ENCODE measurements at places on chromosomes 3 and 15.

DNA sequence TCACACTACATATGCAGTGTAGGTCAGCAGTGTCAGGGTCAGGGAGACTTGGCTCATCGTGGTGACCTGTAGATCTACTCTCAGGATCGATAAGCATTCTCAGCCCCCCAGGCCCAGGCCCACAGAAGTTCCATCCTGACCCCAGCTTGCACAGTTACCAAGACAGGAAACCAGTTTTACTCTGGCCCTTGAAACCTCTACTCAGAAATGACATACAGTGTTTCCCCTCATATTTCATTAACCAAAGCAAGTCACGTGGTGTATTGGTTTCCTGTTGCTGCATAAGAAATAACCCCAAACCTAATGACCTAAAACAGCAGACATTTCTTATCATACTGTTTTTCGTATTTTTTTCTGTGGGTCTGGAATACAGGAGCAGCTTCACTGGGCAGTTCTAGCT lies 242.2 kb downstream of the SLCO3A1 start:
- no peak for DNase-seq

DNA sequence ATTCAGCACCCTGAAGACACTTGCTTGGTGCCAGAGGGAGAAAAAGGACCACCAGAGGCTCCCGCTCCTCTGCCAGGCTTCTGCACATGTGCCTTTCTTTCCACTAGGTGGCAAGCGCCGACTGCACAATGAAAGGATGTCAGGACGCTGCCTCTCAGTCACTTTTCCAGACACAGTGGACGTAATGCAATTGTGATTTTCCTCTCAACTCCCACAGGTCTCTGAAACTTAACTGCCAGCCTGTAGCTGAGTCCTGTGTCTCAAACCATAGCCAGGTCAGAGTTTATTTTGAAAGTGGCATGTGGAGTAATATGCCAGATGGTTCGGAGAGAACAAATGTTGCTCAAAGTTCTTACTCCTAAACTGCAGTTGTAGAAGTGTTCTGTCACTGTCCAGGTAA lies 162.9 kb downstream of the ITPR1 start:
- DNase-seq = no peak

GRCh38 chr3:15453991-15454625 lies 26.7 kb downstream of the EAF1 start:
- no peak for DNase-seq

GRCh38 chr3:15316998-15317435 lies 15.4 kb downstream of the SH3BP5 start:
- DNase-seq = no peak

DNA sequence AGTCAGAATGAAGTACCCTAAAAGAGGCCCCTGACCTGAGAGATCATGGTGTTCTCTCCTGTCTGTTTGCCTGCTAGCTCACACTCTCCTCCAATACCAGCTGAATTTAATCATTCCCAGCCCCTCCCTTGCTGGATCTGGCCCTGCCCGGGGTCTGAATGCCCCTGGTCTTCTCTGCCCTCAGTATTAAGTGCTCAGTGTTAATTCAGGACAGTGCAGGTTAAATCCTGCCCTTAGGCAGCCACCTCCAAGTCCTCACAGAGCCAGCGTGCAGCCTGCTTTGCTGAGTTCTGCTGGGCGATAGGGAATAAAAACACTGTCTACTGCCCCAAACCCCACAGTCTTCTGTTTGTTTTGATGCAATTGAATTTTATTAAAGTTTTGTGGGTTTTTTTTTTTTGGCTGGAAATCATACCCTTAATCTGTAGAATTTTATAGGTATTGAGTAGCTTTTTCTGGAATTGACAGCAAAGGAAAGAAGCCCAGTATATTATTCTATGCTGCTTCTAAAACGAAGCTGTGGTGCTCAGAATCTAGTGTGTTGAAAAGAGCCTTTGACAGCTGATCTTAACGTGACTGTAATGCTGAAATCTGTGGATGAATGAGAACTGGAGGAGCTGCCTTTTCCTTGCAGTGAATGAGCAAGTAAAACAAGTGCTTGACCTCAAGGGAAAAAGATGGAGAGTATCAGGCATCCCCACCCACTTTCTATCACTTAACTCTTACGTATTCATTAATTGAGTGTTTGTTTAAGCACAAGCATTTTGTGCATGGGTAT lies 12.3 kb upstream of the BDH1 start:
- no peak for DNase-seq

GRCh38 chr15:82851981-82852511 lies 42.6 kb downstream of the WHAMM start:
- DNase-seq = no peak

GRCh38 chr3:18716101-18716500 lies 291.0 kb upstream of the SATB1 start:
- no peak for DNase-seq

GRCh38 chr15:73283366-73283962 lies 85.3 kb downstream of the HCN4 start:
- no peak for DNase-seq

DNA sequence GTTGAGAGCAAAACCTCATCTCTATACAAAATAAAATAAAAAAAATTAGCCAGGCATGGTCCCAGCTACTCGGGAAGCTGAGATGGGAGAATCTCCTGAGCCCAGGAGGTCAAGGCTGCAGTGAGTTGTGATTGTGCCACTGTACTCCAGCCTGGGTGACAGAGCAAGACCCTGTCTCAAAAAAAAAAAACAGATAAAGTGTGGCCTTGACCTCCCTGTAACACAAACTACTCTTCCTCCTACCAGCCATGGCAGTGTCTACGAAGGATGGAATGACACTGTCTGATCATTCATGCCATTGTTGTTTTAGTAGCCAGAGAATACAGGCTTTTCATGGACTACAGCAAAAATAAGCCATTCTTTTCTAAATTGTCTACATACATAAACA lies 117.1 kb upstream of the IQSEC1 start:
- no peak for DNase-seq

- no peak for DNase-seq
Measured at GRCh38 chr3:30583973-30584372, 22.4 kb upstream of the TGFBR2 start.

DNA sequence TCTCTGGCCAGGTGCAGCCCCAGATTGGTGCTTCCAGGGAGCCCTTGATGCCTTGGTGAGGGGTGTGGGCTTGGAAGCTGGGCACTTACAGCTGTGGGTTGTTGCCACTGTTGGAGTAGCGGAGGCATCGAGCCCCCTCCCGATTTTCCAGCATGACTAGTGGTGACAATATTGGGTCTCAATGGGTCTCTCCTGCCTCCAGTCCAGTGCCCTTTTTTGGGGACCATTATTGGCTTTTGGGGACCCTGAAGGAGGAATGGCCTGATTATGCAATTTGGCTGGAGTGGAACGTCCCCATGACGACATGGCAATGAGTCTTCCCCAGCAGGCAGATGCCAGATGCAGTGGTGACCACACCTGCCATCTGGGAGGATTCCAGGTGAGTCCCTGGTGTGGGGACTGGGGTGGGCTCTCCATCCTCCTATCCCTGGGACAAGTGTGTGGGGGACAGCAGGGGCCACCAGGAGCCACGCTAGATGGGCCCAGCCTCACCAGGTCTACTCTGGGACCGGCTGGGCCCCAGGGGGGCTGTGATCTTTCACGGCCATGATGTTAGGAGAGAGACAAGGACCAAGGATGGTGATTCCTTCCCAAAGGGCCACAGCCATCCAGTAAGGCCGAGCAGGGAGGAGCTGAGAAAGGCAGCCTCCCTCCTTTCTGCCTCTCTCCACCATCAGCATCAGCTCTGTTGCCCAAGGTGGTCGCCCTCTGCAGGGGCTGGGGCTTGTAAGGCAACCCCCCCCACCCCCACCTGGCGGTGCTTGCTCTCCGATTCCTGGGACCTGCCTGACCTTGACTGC lies 196.8 kb downstream of the GOLGA6L6 start:
- no peak for DNase-seq

DNA sequence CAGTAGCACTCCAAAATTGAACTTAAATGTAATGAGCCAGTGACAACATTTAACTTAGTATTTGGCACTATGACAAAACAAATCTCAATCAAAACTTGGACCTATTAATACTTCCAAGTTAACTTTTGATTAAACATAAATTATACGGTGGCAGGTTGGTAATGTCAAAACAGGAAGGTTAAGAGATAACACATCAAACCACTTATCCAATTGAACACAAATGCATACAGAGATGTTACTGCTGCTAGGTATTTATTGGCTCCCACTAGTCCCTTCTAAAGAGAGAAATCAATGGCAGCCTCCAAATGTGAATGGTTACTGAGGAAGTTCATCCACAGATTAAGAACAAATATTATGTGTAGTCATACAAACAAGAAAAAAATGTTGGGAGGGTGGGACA lies 1.8 kb downstream of the GSK3B start:
- DNase-seq = no peak

DNA sequence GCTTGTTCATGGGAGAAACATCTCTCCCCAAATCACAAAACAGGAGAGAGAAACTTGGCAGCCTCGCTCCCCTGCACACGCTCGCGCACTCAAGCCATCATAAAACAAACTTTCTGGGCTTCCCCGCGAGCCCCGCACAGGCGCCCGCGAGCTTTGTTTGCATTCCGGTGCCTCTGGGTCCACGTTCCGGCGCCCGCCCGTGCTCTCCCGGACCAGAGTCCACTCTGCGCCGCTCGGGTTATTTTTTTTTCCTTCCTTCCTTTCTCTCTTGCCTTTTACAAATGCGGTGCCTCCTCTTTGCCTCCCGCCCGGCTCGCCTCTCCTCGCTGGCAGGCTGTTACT lies 363 bp downstream of the MAGI1 start:
- DNase-seq = no peak

- DNase-seq = no peak
Measured at GRCh38 chr3:11651477-11651876, 7.8 kb upstream of the VGLL4 start.

DNA sequence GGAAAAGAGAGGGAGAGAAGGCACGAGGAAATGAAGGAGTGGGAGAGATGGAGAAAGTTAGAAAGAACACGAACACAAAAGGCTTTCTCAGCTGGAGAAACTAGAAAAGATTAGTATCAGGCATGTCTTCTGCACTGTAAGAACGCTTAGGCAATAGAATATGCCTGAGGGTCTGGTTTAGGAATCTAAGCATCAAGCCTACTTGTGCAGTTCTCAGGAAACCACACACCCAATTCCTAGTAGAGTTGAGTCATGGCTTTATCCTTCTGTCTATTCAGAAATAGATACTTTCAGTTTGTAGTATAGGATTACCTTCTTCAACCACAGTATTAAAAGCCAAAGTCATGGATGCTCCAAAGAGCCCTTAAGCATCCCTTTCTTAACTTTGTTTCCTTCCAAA lies 969.4 kb downstream of the NTRK3 start:
- DNase-seq = no peak

GRCh38 chr15:91801836-91802534 lies 51.5 kb upstream of the SLCO3A1 start:
- no peak for DNase-seq

- no peak for DNase-seq
Measured at GRCh38 chr3:151328298-151328995, 902 bp downstream of the P2RY13 start.

GRCh38 chr15:66131200-66131599 lies 122.3 kb downstream of the MEGF11 start:
- no peak for DNase-seq

DNA sequence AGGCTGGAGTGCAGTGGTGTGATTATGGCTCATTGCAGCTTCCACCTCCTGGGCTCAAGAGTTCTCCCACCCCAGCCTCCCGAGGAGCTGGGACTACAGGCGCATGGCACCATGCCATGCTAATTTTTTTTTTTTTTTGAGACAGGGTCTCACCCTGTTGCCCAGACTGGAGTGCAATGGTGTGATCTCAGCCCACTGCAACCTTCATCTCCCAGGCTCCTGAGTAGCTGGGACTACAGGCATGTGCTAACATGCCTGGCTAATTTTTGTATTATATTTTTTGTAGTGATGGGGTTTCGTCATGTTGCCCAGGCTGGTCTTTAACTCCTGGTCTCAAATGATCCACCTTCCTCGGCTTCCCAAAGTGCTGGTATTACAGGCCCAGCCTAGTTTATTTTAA lies 4.0 kb downstream of the TEX9 start:
- DNase-seq = no peak

GRCh38 chr3:161695811-161696210 lies 199.2 kb downstream of the OTOL1 start:
- DNase-seq = no peak

- no peak for DNase-seq
Measured at GRCh38 chr3:73999501-73999900, 374.8 kb upstream of the PDZRN3 start.

GRCh38 chr15:51355096-51355495 lies 13.6 kb downstream of the GLDN start:
- DNase-seq = no peak

DNA sequence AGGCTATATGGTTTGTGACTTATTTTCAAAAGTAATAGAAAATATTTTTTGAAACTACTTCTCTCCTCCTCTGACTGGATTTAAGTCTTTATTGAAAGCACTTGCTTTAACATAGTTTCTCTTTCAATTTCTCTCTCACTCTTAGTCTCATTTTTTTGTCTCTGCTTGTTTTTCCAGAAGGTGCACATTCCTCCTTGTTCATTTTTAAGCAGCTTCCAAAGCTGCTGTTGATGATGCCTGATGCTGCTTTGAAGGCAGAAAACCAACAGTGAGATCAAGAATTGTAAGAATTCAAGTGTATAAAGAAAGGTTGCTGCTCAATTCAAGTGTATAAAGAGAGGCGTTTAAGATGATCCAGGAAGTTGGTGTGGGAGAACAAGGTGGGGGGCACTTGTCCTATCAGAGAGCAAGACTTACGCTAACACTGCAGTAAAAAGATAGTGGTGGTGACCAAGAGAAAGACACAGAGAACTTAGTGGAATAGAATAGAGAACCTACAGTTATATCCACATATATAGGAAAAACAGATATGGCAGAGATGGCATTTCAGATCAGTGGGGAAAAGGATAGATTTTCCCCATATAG lies 12.1 kb downstream of the NR2C2 start:
- DNase-seq = no peak

GRCh38 chr15:39922462-39923092 lies 2.5 kb upstream of the GPR176 start:
- DNase-seq = no peak

DNA sequence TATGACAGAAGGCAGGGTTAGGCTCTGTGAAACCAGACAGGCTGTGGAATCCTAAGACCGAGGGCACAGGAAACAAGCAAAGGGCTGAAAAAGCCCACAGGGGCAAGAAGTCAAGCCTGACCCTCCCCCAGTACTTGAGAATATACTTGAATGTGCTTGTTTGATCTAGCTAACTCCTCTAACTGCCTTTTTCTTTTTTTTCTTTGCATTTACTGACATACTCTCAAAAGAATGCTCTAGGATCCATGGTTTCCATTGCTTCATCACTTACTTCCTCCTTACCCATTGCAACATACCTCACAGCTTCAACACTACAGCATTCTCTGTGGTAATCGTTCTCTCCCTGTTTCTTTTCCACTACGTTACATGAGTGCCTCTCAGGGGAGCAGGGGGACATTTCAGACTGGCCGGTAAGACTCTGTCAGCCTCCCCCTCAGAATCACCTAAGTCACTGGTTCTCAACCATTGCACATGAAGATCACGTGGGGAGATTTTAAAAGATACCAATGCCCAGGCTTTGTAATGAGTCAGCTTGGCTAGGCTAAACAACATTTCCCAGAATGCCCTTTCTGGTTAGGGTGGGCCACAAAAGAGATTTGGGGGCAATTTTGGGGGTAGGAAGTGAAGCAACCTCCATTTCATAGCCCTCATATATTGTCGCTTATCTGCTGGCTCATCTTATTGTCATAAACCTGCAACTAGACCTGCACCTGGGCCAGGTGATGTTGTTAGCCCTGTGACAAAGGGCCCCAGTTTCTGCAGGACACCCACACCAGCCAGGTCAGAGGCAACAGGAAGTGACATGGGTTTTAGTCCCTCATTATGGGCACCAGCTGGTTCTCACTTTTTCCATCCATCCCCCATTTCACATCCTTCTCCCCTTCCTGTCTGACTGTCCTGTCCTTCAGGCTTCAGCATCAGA lies 24.6 kb upstream of the RSL24D1 start:
- no peak for DNase-seq

- no peak for DNase-seq
Measured at GRCh38 chr3:32371461-32372212, 20.0 kb upstream of the CMTM7 start.
